HS-27A (cell line): ENCODE measurements at places on chromosomes 6 and 20.

DNA sequence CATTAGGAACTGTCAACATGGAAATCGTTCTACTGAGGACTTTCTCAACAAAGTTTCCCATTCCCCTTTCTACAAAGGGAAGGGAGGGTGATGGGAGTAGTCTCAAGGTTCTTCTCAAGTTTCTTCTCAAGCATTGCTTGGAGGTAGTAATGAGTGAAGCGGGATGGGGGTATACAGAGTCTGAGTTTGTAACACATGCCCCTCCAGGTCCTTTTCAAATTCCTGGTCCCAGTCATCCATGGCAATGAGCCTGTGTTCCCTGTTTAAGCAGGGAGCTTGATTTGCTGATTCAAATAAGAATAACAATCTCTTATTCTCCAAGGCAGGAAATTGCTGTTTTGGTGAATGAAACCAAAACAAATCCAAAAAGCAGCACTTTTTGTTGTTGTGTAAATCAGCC is 45.5 kb downstream of the MYLK4 start:
- no peak for DNase-seq

- DNase-seq = no peak
Observed at GRCh38 chr20:44471481-44471882, 4.2 kb upstream of the TTPAL start.

DNA sequence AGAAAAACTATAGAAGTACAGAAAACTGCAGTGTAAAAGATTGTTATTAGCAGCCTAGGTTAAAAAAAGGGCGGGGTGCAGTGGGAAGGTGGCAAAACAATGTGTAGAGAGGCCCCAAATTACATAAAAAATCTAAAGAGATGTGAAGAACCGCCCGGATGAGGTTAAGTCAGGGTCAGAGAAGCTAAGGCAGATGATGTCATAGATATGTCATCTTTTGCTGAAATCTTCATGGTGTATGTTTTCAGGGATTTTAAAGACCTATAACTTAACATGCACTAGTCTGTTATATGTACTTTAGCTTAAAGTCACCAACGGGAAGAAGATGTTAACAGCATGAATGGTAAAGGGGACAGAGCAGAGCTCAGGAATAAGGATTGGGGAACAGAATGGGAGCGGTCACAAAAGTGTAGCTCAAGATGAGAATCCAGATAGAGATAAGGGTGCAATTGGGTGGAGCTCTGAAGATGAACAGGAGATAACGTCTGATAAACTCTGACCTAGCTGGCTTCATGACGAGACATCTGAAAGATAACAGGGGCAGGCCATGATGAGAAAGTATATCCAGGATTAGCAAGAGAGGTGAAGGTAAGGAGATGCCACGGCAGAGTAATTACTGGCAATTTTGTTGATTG is 83.4 kb downstream of the TFAP2A start:
- no peak for DNase-seq

GRCh38 chr20:63538204-63539091 is 1.3 kb upstream of the PTK6 start:
- DNase-seq = peak; percentile 38

DNA sequence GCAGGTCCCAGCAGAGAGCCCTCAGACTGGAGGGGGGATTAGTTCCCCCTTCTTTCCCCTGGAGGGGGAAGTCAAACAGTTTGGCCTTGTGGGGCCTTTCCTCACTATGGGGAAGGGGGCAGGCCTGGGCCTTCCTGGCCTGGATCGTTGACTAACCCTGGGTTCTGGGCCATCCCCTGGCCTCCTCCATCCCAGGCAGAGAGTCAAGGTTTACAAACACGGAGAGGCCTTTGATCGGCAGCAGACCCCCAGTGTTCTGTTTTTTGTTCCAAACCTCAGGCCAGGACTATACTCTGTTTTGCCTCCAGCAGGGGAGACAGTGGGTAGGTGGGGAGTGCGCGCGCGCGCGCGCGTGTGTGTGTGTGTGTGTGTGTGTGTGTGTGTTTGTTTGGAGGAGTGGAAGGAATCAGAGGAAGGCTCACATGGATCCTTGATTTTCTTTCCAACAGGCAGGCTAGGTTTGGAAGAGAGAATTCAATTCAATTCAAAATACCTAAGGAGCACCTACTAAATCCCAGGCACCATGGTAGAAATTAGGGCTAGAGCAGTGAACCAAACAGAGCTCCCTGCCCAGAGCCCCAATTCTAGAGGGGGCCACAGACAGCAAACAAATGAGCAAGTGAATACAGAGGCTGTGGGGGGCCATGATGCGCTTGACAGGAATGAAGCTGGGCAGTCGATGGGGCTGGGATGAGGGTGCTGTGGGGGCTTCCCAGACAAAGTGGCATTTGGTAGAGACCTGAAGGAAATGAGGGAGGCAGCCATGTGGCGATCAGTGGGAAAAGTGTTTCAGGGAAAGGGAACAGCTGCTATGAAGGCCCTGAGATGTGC is 14.8 kb downstream of the TP53RK start:
- no peak for DNase-seq

- DNase-seq = no peak
Observed at GRCh38 chr6:42727627-42728026, 5.2 kb upstream of the PRPH2 start.

GRCh38 chr6:127737009-127737486 is 160.1 kb downstream of the C6orf58 start:
- peak; percentile 83 for DNase-seq

DNA sequence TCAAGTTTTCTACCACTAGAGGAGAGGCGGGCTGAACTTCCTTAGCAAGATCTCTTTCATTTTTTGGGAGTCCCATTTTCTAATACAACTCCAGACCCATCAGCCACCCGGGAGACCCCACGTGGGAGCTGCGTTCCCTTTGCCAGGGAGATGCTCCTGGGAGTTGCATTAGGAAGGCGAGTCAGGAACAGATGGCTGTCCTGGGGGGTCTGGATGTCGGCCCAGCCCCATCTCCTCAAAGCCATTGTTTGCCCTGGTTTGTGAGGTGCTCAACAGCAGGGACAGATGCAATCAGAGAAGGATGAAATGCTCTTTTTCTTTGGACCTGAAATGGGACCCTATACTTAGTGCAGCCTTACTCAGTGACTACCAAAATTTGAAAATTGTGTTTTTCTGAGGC is 39.4 kb downstream of the CARMIL1 start:
- DNase-seq = no peak

GRCh38 chr20:6671829-6672228 is 95.7 kb upstream of the BMP2 start:
- no peak for DNase-seq

DNA sequence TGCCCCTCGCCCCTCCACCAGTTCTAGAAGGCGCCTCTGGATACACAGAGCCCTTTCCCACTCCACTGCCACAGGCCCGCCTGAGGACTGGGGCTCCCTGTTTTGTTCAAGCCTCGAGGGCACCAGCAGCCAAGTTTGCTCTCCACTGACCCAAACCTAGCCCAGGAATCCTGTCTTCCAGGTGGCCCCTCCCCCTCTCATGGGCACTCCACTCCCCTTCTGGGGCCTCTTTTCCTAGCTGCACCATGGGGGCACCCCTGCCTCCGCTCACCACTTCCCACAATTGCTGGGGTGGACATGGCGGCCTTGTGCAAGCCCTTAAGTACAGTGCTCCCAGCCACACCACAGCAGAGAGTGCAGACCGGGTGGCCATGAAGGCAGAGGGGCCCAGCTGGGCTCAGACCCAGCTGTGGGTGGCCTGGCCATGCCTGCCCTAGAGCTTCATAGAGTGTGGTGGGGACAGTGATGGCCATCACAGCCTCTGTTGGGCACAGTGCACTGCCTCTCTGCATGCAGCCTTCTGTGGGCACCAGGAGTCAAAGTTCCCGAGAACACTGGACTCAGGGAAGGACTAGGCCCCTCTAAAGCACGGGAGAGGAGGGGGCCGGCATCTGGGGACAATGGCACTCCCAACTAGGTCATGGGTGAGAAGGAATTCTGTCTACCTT is 1.3 kb downstream of the MYL9 start:
- no peak for DNase-seq

GRCh38 chr6:103854059-103854458 is 1005.7 kb downstream of the HACE1 start:
- DNase-seq = no peak

DNA sequence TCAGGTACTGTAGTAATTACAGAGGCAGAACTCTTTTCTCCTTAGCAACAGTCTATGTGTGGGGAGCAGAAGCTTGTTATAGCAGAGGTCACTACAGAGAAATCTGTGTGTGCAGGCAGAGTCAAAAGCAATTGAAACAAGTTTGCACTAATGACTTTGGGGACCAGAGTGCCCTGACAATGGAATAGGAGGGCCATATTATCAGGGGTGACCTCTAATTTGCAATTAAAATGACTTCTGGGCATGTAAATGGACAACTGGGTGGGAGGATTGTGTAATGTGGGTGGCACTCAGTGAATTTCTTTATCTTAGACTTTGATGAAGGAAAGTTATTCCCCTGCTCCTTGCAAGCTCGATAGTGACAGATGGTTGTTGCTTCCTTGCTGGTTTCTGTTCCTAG is 127.2 kb downstream of the PLCB4 start:
- DNase-seq = no peak

- no peak for DNase-seq
Observed at GRCh38 chr6:25270559-25270958, 8.6 kb upstream of the CARMIL1 start.

DNA sequence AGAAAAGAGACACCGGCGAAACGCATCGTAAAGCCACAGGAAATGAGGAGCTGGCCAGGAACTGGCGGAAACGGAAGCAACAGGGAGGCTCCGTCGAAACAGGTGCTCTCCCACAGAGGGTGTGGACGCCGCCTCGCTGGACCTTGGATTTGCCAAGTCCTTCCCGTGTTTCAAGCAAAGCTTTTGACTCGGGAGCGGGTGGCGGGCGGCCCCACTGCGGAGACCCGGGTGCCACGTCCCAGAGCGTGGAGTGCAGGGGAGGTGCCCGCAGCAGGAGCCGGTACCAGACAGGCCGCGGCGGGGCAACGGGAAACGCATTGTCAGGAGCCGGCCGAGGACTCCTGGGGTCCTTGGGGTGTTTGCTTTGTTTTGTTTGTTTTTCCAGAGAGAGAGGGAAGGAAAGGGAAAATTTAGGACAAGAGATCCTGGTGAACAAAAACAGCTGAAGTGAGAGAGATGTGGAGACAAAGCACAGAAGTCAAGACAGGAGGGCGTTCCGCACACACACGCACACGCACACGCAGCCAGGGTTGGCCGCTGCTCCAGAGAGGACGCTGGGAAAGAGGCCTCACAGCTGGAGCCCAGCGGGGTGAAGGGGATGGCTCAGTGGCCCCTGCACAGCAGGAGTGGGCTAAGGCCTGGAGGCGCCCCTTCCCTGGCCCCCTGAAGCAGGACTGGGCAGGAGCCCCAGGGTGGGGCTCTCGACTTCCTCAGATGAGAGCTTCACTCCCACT is 50.9 kb upstream of the CHRNA4 start:
- no peak for DNase-seq

GRCh38 chr6:42140032-42140431 is 2.4 kb downstream of the C6orf132 start:
- peak; percentile 36 for DNase-seq

GRCh38 chr6:54463354-54464024 is 155.2 kb downstream of the TINAG start:
- no peak for DNase-seq

- DNase-seq = no peak
Observed at GRCh38 chr6:41028561-41029412, 10.2 kb downstream of the UNC5CL start.

DNA sequence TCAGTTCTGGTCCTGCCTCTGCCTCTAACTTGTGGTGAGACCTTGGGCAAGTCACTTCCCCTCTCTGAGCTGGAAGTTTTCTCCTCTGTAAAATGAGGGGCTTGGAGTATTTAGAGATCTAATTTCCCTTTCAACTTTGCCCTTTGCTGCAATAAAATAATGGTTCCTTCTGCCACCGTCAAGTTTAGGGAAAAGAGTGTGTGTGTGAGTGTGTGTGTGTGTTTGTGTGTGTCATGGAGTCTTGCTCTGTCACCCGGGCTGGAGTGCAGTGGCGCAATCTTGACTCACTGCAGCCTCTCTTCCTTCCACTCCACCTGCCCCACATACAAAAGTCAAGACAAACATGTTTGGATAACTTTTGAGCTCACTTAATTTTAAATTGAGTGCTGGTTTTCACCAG is 39.2 kb upstream of the PIM1 start:
- DNase-seq = no peak

DNA sequence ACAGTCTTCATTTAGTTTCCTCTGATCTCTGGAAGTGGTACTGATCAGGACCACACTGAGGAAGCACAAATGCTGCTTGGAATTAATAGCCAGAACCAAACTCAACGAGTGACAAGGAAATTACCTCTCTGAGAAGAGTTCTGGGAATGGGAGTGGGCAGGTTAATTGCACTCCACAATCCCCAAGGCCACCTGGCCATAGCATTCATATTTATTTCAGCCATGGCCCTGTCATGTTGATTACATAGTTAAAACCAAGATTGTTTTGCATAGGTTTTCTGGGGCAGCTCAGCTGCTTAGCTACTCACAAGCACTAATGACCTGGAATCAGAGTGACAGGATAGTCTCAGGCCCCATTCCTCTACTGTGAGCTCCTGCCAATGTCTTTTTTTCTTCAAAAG is 230.2 kb upstream of the RIMS1 start:
- DNase-seq = no peak

DNA sequence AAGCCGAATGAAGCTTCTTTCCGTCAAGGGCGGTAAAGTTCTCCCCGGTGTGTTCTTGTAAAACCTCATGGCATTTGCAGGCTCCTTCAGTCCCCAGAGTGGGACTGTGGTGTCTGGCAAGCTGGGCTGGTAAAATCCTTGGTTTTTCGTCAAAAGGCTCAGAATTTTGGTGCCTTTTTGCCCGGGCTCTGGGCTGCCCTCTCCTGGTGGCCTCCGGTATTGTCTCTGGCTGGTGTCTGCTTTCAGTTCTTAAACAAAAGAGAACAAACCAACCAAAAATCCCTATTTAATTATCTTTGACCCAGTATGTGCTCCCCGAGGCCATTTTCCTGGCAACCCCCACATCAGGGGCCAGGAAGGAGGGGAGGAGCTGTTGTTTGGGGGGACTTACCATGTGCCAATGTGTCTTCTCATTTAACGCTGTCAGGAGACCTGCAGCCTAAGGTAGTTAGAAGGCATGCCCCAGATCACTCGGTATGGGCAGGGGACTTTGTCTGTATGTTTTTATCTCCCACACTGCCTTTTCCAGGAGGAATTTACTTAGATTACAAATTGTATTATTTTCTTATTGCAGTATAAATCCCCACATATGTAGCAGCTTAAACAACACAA is 11.1 kb downstream of the CDH4 start:
- no peak for DNase-seq

DNA sequence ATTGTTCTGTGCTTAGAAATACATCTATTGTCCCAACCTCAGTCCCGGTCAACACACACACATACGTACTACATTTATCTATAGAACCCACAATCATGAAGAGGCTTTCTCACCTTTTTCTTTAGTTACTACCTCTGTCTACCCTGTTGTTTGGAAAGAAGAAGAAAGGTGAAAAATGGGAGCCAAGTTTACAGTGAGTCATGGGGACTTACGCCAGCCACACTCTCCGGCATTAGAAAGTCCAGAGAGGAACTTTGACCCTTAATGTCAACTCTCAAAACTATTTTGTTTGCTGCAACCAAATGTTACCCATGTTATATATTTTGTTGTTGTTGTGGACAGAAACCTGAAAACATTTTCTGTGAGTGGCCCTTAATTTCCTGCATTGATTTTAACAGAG is 259.1 kb downstream of the ZFAND3 start:
- DNase-seq = no peak

- DNase-seq = no peak
Observed at GRCh38 chr6:118469468-118469867, 78.6 kb upstream of the PLN start.

GRCh38 chr6:148525453-148525852 is 182.8 kb downstream of the SASH1 start:
- peak; percentile 86 for DNase-seq
